Hematopoietic multipotent progenitor cell treated with erythropoietin and hydrocortisone succinate and interleukin-3 and kit ligand, for 17 days (in vitro differentiated cells): ENCODE measurements at places on chromosomes 4 and X.

GRCh38 chr4:6716958-6717655 is 1.1 kb downstream of the BLOC1S4 start:
- DNase-seq: no peak

DNA sequence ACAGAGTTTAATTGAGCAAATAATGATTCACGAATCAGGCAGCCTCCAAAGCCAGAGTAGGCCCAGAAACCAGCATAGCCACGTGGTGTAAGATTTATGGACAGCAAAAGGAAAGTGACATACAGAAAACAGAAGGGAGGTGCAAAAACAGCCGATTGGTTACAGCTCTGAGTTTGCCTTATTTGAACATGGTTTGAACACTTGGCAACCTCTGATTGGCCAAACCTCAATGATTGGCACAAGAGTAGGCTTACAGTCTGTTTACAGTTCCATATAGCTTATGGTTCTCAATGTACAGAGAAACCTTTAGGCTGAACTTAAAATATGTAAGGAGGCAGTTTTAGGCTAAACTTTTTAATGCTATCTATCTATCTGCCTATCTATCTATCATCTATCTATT is 394.8 kb downstream of the CFAP47 start:
- no peak for DNase-seq

DNA sequence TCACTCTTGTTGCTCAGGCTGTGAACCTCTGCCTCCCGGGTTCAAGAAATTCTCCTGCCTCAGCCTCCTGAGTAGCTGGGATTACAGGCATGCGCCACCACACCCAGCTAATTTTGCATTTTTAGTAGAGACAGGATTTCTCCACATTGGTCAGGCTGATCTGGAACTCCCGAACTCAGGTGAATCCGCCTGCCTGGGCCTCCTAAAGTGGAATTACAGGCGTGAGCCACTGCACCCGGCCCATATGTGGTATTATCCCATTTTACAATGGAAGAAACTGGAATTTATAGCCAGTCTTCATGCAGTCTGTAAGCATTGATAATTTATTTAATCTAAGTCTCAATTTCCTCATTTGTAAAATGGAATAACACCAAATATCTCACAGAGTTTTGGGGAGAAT is 161.8 kb downstream of the GABRB1 start:
- no peak for DNase-seq

GRCh38 chr4:38670109-38670901 is 6.3 kb downstream of the KLF3 start:
- DNase-seq: peak; percentile 60

DNA sequence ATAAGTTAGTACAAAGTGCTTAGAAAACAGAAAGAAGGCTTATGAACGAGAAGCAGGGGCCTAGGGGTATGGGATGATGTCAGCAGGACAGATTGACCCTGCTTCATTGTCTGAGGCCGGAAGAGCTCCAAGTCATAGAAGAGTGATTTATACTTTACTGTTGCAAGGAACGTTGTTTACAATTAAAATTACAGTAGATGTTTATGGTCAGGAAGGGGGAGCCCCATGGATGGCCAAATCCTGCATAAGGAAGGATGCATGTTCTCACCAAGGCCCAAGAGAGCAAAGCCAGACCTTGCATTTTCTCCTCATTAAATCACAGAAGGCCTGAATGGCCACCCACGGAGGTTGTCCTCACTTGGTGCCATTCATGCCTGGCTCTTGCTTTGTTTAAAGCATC is 115.3 kb downstream of the LDB2 start:
- DNase-seq: no peak

DNA sequence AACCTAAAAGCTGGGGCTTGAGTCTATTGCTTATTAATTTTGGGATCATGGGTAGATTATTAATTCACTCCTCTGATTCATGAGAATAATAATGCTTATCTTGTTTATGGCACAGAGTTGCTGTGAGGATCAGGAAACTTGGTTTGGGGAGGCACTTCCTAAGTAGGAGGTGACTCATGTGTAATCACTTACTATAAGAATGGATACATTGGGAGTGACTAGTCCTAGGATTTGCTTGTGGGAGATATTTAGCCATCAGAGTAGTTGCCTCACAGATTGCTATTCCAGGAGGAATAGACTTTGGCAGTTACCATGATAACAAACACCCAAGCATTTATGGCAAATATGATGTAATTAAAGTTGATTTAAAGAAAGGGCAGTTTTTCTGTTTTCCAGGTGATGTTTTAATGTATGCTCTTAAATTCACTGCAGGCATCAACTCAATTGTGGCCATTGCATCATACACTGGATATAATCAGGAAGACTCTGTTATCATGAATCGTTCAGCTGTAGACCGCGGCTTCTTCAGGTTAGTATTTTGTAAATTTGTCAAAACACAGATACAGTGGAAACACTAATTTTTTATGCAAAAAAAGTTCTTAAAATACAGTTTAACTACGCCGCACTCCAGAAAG is 41.9 kb downstream of the POLR2B start:
- DNase-seq: no peak

GRCh38 chr4:155025762-155026457 is 182.5 kb upstream of the NPY2R start:
- no peak for DNase-seq

- DNase-seq: no peak
Measured at GRCh38 chr4:82708982-82709381, 89.6 kb downstream of the SCD5 start.

DNA sequence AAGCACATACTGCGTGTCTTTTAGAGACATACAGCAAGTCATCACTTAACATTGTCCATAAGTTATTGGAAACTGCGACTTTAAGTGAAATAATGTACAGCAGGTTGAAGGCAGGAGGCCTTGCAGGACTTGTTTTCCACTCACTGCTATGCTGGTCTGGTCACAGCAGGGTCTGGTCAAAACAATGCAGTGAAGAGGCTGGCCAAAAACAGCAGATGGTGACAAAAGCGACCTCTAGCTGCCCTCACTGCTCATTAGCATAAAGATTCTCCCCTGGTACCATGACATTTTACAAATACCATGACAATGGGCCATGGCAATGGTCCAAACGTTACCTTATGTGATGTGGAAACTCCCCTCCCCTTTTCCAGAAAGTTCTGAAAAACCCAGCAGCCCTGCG is 1283.6 kb downstream of the FSTL5 start:
- DNase-seq: no peak

GRCh38 chr4:135434936-135435335 is 1233.3 kb upstream of the PABPC4L start:
- DNase-seq: no peak

DNA sequence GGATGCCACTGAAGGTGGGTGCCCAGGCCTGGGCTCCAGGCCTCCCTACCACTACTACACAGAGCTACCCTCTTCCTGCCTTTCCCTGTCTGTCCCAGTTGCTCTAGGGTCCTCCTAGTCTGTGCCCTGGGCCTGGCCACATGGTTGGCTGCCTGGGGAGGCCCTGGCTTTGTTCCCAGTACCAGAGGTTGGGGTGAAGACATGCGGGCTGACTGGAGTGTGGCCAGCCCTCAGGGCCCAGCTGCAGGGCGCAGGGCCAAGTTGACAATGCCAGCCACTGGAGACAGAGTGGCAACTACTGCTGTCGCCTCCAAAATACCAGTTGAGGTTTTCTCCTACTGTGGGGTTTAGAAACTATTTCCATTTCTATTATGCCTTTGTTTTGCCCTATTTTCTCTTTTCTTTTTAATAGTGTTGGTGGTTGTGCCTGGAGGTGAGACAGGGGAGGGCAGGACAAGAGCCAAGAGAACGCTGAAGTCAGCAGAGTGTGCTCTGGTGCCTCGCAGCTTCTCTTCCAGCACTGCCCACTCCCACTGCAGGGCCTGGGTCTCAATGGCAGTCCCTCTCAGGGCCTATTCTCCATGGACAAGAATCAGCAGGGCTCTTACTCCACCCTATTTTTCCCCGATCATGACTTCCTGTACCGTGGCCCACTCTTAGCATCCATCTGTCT is 32.2 kb upstream of the XPNPEP2 start:
- no peak for DNase-seq

DNA sequence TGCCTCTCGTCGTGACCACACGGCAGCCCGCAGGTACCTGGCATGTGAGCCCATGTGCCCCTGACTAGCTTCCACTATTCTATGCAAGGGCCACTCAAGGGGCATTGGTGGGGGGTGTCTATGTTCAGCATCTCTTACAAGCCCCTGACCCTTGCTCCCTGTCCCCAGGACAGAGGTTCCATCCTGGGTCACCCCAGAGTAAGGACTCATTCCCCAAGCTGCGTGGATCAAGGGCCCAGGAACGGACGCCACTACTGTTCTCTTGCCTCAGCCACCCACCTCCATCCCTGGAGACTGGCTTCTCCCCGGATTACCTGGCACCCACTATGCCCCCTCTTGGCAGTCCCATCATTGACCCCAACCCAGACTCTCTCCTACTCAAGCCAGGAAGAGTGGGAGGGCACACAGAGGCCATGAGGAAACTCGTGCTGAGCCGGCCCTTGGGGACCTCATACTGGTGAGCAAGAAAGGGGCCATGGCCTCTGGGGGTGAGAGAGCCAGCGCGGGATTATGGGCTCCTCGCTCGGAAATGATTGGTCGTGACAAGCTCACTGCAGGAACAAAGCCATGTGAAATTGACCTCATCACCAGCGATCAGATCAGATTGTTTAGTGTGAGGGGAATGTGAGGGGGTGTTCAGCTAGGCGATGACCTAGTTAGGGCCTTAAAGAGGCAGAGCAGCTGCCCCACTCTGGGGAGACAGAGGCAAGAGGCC is 50.1 kb upstream of the PJA1 start:
- no peak for DNase-seq

DNA sequence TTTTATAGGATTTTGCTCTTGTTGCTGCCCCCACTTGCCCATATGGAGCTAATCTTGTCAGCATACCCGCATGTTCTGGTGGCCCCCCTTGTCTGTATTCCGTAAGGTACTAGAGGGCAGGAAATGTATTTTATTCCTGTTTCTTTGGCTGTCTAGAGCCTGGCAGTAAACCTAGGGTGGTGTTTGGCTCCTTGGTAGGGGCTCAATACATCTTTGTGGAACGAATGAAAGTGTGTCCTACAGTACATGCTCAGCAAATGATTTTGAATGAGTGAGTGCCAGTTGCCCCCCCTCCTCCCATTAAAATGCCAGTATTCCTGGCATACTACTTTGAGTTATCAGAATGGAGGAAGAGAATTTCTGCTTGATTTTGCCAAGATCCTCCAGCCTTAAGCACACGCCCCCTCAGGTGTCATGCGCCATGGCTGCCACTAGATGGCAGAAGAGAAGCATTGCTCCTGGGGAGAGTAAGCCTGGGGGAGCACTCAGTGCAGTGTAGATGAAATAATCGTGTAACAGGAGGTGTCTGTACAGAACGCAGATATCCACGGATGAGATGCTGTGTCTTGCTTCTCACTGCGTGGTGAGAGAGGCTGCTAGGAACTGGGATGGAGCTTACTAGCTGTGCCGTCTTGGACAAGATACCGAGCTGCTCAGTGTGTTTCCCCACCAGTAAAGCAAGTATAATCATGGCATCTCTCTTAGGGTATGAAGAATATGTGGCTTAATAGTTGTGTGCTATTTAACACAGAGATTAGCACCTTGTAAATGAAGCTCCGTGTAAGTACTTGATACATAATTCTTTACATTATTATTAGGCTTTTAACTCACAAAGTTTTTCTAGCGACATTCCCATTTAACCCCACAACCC is 17.2 kb upstream of the RNF212 start:
- peak; percentile 83 for DNase-seq

DNA sequence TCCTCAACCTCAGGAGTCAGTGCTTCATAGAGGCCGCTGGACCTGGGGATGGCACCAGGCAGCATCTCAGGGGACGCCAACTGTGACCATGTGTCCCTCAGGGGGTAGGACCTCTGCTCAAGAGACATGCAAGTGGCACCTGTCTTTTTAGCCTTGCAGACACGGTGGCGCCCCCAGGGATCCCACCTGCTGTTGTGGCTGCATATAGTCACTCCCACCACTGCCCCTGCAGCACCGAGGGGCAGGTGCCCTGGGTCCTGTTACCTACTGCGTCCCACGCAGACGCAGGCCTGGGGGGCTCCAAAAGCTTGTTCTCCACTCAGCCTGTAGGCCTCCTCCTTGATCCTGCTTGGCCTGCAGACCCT is 2.5 kb downstream of the MYL5 start:
- DNase-seq: no peak

- DNase-seq: no peak
Measured at GRCh38 chr4:139171876-139172691, 4.9 kb downstream of the ELF2 start.

DNA sequence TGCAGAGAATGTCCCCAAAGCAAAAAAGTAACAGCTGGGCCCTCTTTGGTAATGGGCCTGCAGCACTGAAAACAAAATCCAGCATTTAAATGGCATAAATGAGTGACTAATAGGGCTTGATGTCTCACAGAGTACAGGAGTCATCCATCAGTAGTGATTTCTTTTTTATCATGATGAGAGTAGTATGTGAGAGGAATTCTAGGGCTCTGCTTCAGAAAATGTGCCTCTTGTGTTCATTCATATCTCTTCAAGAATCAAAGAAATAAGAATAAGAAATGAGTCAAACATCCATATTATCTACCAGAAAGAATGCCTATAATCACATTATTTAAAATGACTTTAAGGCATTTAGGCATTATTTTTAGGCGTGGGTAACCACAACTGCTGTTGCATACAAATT is 792.9 kb upstream of the HTR2C start:
- DNase-seq: no peak

GRCh38 chrX:151174581-151175282 is 1.7 kb upstream of the GPR50 start:
- DNase-seq: no peak

DNA sequence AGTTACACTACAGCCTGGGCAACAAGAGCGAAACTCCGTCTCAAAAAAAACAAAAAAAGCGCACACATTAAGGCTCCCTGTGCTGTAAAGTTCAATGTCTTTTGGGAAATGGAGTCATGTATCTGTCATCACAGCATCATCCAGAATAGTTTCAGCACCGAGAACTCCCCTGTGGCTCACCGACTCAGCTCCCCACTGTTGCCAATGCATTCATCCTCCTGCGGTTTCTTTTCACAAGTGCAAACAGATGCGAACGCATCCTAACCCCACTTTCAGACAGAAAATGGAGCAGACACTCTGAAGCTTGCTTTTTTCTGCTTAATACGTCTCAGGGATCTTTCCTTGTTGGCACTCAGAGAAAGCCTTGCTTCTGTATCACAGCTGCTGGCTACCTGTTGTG is 13.8 kb upstream of the SH3TC1 start:
- no peak for DNase-seq

- no peak for DNase-seq
Measured at GRCh38 chr4:113457886-113458285, 303.7 kb downstream of the CAMK2D start.

DNA sequence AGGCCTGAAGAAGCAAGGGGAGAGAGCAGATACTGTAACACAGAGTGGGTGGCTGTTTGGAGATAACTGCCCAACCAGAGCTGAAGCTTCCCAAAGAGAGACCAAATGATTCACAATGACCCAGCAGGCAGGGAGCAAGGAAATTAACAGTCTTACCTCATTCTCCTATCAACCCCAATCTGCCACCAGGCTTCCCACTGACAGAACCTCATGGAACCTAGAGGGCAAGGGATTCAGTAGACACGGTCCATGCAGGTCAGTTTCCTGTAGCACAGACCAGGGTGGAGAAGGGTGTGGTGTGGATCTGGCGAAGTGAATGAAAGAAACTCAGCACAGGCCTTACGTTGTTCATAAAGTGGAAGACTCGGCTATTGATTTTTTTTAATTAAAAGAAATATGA is 60.7 kb upstream of the ALB start:
- no peak for DNase-seq

- DNase-seq: peak; percentile 20
Measured at GRCh38 chr4:6987588-6987961, 55.6 kb upstream of the TADA2B start.

GRCh38 chrX:68897118-68897945 is 68.5 kb downstream of the EFNB1 start:
- peak; percentile 44 for DNase-seq
